ENCODE measurements at places on chromosomes 2 and 18.

DNA sequence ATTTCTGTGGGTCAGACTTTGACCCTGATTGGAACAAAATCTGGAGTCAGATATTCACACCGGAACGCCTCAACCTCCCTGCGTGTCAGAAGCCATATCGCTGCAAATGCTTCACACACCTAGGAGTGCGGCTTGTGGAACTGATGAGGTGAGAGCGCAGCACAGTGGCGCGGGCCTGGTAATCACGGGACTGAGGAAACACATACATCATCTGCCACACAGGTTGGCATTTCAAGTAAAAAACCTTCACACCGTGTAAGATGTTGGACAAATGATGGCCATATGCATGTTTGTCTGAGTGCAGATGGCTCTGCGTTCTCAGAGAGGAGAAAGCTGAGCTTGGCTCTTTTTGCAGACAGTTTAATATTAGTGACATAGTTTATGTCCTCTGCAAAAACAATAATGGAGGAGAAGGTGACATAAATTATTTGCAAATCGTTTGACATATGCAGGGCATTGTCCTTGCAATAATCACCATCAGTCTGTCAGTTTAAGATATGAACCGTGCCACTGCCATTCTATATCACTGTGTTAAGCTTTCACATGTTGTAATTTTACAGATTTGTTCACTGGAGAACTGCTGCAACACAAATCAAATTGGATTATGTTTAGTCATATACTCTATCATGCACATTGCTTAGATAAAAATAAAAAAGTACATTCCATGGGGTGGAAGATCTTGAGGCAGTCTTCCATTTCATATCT is 101.4 kb downstream of the MTX2 start:
- DNase-seq: no peak

DNA sequence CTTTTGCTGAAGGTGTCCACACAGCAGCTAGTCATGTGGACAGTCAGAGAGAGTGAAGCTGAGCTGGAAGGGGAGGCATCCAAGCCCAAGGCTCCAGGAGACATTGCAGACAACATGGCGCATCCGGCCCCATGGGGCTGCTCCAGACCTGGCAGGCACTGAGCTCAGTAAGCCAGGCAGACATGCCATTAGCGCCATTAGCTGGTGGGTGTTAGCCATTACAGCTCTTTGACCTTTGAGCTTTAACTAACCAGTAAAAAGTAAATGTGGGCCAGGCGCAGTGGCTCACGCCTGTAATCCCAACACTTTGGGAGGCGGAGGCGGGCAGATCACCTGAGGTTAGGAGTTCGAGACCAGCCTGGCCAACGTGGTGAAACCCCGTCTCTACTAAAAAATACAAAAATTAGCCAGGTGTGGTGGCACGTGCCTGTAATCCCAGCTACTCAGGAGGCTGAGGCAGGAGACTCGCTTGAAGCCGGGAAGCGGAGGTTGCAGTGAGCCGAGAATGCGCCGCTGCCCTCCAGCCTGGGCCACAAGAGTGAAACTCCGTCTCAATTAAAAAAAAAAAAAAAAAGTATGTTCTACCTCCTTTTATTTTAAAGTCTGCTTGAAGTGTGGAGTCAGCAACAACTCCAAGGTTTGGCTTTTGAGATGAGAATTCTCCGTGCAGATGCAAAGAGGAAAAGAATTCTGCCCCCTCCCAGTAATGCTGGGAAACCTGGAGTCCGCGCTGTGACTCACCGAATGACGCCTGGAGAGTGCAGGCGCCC is 69.4 kb downstream of the TWSG1 start:
- no peak for DNase-seq

GRCh38 chr2:85564144-85564563 is 2.9 kb upstream of the GGCX start:
- DNase-seq: no peak

- DNase-seq: no peak
Measured at GRCh38 chr2:239544143-239544917, 143.5 kb upstream of the HDAC4 start.

DNA sequence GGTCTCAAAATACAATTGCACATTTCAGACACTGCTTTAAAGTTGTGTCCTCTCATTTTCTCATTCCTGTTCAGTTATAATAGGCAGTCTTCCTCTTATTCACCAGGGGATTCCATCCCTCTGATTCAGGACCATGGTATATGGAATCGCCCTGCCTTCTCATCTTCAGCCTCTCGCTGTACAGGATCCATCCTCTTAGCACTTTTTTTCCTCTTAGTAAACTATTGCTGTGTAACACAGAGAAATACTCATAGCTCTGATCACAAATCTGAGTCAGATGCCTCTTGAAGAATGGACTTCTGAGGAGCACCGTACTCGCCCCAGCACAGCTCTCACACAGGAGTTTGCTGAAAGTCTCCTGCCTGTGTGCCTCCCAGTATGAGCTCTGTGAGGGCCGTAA is 11.3 kb downstream of the RMP24 start:
- no peak for DNase-seq

DNA sequence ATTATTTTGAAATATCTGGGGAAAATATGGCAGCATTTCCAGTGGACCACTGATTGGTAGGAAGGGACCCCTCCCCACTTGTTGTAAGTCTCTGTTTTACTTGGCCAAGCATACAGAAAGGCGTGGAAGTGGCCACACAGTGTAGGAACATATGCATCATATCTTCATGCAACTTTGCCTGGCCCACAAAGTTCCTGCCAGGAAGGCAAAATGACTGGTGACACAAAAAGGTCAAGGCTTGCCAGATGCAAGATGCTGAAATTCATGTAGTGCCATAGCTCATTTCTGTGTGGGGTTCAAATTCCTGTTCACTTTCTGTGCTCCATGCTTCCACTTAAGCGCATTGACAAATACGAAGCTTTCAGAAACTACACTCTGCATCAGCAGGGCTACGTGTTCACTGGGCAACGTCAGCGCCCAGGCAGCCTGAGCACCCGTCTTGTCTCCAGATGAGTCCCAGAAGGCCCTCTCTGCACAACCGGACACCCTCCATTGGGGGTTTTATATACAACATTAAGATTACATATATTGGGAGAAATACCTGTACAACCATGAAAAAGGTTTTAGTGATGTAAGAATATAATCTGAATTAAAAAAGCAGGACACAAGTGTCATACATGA is 3.6 kb downstream of the DYNC2LI1 start:
- no peak for DNase-seq

DNA sequence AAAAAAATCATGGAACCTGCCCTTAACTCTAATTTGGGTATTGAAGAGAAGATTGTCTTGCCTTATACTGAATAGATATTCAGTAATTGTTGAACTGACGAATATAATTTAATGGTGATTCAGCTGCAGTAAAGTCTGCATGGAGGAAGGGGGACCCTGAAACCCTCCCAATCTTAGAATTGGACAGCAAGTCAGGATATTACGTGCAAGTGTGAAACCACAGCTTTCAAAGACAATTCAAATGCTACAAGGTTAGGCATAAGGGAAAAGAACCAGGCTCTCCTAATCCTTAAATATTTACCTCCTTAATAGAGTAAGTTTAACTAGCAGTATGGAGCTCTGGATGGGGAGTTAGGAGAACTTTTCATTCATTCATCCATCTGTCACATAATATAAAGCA is 226.9 kb upstream of the TNP1 start:
- no peak for DNase-seq

DNA sequence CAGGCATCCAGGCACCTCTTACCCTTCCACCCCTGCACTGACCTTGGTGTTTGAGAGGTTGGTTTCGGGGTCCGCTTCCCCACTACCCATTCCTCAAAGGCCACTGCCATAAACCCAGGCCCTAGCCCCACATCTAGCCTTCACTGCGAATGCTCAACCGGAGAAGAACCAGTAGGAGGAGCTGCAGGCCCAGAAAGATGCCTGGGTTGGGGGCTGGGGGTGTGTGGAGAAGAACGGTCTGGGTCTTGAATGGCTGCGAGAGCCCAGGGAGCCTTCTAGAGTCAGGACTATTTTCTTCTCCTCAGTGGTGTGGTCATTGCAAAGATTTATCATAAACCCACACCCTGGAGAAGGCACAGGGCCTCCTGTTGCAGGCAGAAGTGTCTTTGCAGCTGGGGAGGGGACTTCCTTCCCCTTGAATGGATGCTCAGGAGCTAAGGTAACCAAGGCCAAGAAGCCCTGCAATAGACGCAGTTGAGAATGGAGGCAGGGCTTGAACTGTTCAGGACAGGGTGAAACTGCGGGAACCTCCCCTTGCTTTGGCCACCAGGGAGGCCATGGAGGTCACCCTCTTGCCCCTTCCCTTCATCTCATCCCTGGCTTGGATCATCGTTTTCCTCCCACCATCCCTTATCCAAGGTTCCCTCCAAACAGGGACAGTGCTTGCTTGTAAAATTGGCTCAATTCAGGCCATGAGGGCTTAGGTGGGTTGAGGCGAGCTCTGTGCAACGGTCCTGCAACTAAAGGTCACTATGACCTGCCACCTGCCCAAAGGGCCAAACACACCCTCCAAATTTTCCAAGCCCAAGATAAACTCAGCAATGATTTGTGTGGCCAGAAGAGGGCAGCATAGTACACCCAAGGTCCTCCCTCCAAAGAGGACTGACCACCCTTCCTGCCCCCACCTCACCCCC is 20.9 kb downstream of the THNSL2 start:
- DNase-seq: no peak

DNA sequence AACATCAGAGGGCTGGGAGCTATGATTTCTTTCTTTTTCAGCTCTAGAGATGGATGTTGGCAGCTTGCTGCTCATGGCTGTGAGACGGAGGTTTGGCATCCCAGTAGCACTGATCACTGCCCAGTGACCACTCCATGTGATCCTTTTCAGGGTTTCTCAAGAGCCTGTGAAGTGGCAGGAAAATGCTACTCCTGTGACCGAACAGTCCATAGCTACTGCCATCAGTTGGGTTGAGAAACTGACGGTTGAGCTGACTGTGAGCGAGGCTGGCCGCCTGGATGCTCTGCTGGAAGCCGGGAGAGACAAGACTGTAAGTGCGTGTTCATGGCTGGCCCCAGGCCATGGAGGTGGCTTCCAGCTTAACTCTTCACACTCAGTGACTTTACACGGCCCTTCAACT is 34.2 kb downstream of the VWA3B start:
- DNase-seq: no peak

GRCh38 chr2:144143294-144144151 is 376.4 kb downstream of the ZEB2 start:
- DNase-seq: no peak

DNA sequence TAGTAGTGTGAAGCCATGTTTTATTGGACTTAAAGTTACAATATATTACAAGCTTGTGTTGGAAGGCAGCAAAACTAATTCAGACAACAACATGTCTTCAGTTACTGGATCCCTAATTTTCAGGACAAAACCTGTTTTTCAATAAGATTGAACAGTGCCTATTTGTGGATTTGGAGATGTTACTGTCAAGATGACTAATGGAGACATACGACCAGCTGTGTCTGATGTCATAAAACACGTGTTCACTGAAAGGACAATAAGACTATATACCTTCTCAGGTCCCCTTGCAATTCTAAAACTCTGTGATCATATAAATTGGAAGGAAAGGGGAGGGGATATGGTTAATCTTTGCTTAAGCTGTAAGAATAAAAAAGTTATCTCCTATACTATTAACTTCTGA is 21.7 kb downstream of the METTL21A start:
- DNase-seq: no peak

DNA sequence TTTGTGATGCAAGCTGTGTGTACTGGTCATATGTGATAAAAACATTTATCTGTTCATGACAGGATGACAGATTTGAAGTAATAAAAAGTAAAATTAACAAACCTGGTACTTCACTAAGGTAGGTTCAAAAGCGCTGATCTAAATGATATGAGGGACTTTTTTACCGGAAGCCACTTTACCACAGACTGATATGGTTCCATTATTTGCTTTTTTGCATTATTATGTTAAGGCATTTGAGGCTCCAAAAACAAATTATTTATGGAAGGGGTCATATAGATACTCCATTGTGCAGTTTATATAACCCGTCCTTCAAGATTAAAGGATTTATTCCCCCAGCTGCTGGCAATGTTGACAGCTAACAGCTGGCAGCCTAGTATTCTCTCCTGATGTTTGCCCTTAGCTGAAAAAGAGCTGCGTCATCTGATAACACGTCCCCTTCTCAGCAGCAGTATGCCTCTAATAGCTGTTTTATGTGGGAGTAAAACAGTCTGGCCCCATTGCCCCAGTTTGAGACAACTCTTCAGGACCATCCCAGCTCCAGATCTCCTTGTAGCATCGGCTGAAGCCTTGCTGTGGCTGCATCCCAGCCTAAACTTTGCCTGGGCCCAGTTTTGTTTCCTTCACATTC is 84.8 kb upstream of the XIRP2 start:
- no peak for DNase-seq

GRCh38 chr2:99881901-99882591 is 260.3 kb downstream of the AFF3 start:
- DNase-seq: no peak

GRCh38 chr2:199727306-199727705 is 123.7 kb downstream of the FTCDNL1 start:
- no peak for DNase-seq

DNA sequence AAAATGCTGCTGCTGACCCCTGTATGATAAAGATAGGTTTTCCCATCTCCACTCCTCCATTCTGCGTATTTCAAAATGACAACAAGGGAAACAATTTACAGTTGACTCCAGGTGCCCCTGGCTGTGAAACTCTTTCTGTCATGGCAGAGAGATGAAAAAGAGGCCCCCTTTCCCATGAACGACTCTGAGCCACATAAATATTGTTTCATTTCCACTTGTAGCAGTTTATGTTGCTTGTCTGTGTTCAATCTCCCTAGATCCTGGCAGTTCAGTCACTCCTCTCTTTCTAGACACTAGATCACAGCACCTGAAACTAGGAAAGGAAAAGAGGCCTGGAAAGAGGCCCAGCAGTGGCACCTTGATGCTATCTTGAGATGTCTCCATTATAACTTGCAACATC is 121.0 kb upstream of the ZNF521 start:
- DNase-seq: no peak

DNA sequence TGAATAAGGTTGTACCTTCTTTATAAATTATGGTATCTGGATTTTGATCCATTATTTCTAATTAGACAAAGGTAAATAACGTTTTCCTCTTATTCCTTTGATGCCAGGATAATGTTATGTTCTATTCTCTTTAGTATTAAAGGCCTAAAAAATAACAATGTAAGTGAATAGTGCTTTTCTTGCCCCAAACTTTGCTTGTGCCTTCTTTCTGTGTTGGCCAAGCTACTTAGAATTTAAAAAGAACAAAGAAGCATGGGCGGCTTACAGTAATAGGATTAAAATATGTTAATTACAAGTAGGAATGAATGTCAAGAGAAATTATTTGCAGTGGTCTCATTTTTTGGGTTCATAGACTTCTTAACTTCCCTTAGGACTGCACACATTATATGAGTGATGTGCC is 105.0 kb upstream of the FSIP2 start:
- no peak for DNase-seq

DNA sequence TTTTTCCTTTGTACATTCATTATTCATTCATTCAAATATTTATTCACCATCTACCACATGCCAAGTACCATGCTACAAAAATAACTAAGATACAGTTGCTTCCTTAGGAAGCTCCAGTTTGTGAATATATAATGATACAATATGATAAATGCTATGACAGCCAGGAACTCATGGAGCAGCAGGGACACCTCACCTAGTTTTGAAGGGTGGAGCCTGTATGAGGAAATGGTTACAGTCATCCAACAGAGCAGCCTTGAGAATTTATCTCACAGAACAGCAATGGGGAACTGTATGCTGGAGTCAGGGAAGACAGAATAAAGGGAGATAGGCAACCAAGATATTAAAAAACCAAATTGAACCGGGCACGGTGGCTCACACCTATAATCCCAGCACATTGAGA is 124.0 kb downstream of the OSBPL1A start:
- DNase-seq: no peak

Measured in effector CD8-positive, alpha-beta T cell (primary cell).